Hypothalamus (tissue), 51 donors: ENCODE measurements at places on chromosomes 6 and 20.

DNA sequence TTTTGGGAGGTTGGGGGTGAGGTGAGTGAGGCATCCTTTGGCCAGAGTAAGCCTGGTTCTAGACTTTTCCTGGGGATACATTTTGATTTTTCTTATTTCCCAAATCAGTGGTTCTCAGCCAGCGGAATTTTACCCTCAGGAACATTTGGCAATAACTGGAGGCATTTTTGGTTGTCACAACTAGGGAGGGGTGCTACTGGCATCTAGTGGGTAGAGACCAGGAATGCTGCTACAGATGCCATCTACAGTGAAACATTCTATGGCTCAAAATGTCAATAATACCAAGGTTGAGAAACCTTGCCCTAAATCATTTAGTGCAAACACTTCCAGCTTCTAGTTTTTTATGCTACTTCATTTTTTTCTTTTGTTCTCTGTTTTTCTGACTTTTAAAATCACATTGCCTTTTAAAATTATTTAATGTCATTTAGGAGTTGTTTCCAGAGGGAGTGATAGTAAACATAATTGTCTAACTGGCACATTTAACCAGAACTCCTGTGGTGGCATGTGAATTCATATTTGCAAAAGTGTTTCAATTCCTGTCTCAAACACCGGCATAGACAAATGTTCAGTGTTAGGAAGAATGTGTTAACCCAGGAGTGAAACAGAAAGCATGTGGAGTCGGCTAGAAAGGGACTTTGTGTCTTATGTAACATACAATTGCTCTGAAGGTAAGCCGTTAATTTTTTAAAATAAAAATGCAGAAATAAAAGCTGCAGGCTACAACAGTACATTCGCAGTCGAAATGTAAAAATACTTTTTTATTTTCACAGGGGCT, 59.0 kb downstream of the QRSL1 start:
- DNase-seq: no peak

DNA sequence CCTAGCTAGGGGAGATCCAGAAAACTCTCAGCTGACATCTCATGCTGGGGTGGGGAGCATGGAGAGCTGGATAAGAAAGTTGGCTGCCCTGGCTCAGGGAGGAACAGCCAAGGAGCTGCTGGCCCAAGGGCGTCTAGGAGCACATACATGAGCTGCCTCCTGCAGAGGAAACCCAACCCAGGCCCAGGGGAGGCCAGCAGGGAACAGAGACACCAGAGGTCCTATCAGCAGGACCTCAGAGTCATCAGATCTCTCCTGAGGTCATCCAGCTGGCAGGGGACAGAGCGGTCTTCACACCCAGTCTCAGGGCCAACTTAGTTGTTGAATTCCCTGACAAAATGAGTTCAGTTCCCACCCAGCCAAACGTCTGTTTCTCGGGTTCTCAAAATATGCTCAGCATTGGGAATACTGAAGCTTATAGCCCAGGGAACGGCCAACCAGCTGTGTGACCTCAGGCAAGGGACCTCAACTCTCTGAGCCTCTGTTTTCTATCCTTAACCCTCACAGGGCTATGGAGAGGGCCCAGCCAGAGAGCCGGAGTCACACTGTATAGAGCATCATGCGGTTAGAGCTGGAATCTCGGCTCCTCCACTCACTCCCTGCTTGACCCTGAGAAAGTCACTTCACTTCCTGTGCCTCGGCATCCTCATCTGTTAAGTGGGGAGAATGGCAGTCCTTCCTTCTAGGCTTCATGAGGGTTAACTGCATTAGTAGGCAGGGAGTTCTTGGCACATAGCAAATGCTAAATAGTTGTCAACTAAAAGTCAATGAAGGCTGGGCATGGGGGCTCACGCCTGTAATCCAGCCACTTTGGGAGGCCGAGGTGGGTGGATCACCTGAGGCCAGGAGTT, 13.8 kb downstream of the ADA start:
- DNase-seq: no peak

- no peak for DNase-seq
These were observed 99.4 kb upstream of the NHSL1 start for GRCh38 chr6:138598562-138599173.

DNA sequence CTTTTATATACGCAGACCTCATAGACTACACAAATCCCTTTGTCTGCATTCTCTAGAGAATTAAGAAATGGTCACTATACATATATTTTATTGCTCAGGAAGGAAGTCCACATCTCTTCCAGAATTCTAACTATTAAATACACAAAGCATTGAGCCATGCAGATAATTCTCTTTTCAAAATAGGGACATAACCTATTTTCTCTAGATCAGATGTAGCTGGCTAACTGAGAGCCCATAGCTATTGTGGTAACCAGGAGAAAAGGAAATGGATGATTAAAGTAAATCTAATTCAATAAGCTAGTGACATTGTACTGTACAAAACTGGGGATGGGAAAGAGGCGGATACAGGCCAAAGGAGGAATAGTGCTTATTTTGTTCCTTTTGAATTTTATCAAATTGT, 137.2 kb downstream of the BACH2 start:
- DNase-seq: no peak

DNA sequence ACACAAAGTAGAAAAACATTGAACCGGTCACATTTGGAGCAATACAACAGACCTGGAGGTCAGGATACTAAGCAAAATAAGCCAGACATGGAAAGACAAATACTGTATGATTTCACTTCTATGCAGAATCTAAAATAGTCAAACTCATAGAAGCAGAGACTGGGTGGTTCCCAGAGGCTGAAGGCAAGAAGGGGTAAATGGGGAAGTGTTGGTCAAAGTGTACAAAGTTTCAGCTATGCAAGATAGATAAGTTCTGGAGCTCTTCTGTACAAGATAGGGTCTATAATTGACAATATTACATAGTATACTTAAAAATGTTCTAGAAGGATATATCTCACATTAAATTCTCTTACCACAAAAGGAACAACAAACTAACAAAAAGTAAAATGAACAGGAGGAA, 70.3 kb downstream of the TMEM244 start:
- DNase-seq: no peak

DNA sequence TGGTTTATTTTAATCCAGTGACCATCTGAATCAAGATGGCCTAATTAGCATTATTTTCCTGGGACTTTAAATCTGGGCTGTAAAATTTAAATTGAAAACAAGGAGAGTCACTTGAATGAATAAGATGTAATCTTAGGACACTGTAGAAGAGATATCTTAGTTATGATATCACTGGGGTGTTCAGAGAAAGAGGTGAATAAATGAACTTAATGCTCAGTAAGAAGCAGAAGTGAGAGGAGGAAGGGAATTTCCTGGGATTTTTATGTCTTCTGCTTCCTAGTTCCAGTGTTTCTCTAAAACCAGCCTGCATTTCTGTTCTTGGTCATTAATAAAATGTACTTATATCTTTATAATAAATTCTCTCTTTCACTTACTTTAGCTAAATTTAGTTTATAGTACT, 136.8 kb upstream of the PTPRK start:
- DNase-seq: no peak

DNA sequence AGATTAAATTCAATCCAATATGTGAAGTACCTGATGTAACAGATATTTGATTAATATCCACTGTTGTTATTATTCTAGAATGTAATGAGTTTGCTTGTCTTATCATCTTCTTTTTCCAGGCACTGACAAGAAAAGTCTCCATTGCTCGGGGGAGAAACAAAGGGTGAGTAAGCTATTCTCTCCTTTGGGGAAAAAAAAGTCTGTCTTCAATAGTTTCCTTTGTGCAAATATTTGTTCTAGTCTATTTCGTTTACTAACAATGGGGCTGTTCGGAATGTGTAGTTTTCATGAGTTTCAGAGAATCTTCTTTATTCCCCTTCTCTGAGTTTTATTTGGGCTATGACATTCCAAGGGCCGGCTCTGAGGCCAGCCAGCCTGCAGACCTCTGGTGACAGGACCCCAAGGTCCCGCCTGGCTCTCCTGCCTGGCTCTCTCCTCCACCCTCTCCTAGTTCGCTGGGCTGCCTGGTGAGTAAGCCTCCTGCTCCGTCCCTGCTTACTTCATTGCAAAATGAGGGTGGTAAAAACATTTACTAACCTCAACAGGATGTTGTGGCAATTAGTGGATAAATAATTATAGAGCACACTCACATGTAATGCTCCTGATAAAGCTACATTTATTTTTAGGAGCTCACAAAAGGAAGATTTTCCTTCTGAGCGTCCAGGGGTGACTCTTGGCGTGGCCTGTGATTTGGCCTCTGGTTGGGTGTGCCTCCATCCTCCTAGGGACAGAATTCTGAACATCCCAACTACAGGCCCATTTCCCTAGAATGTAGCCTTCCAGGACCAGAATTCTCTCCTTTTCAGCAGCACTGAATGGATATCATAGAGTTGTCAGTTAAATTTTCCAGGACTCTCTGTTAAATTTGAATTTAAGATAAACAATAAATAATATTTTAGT, 43.1 kb upstream of the SNX9 start:
- no peak for DNase-seq
